ENCODE measurements at places on chromosomes 4 and X.

DNA sequence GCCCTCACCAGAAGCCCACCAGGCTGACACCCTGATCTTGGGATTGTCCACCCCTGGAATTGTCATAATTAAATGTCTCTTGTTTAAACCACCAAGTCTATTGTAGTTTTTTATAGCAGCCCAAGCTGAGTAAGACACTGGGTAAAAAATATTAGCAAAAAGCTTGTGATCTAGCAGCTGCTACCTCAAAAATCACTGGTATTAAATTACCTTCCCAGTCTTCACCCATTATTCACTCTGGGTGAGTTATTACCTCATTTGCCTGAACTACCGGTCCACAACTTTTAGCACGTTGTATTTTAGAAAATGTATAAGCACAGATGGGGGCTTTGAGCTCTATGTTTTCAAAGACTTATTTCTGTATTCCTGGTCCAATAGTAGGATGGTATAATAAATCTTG lies 12.0 kb upstream of the TRIM61 start:
- no peak for DNase-seq

GRCh38 chrX:115639334-115639880 lies 78.4 kb downstream of the PLS3 start:
- no peak for DNase-seq

DNA sequence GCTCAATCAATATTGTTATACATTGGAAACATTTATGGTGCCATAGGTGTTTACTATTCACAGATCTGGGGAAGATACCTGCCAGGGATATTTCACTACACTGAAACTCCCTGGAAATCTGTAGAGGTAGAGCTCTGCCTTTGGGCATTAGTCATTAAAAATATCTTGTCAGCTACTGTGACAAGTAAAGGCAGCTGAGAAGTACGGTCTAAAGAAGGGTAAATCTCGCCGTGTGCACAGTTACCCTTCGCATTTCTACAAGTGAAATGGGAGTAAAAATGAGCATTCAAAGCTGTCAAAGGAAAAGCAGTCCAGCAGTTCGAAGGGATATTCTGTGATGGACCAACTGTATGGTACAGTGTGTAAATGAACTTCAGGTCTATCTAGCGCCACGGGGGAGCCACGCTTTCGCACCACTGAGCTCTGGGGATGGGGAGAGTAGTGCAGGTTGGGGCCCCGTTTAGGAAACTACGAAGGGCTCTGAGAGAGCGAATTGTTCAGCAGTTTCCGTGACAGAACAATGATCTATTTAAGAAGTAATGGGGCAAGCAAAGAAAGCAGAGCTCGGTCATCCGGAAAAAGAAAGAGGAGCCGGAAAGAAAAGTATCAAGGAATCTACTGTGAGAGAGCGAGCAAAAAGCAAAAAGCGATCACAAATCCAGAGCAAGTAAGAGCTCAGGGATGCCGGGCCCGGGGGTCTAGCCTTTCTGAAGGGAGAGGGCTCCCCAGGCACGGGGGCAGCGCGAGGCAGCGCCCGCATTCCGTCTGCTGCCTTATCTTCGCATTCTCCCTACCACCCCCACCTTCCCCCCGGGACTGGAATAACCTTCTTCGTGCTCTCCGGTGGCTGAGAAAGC lies 646 bp downstream of the TIGD4 start:
- no peak for DNase-seq

- DNase-seq: no peak
Observed at GRCh38 chr4:189804894-189805293, 135.8 kb upstream of the FRG1 start.

DNA sequence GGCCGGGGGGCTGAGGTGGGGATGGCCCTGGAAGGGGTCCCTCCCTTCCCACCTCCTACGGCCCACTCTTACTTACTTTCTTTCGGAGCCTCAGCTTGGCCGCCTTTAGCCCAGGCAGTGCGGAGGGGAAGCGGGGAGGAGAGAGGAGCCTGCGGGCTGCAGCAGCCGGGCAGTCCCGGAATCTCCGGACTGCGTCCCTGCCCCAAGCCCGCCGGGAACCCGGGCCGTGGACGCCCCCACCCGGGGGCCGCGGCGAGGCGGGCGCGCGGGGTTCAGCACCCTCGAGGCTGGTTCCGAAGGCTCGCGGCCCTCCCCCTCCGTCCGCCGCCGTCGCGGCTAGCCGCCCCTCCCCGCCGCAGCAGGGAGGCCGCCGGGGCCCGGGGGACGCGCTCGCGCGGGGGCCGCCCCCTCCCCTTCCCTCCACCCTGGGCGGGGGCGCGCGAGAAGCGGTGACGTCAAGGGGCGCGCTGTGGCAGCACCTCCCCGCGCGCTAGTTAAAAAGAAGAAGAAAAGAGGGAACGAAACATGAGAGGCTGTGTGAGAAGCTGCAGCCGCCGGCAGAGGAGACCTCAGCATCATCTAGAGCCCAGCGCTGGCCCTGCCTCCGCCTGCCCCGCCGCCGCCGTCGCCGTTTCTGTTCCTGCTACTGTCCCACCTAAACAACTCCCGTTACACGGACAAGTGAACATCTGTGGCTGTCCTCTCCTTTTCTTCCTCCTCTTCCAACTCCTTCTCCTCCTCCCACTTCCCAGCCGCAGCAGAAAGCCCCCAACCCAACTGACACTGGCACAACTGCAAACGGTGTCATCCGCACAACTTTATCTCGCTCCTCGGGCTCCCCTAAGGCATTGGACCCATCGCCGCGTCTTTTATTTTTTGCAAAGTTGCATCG lies at the start of gene HHIP:
TSS of gene HHIP (plus strand) at position 526 of the 892 bp plus-strand sequence. CDS start 520 bp downstream, outside the sequence.
- no peak for DNase-seq

DNA sequence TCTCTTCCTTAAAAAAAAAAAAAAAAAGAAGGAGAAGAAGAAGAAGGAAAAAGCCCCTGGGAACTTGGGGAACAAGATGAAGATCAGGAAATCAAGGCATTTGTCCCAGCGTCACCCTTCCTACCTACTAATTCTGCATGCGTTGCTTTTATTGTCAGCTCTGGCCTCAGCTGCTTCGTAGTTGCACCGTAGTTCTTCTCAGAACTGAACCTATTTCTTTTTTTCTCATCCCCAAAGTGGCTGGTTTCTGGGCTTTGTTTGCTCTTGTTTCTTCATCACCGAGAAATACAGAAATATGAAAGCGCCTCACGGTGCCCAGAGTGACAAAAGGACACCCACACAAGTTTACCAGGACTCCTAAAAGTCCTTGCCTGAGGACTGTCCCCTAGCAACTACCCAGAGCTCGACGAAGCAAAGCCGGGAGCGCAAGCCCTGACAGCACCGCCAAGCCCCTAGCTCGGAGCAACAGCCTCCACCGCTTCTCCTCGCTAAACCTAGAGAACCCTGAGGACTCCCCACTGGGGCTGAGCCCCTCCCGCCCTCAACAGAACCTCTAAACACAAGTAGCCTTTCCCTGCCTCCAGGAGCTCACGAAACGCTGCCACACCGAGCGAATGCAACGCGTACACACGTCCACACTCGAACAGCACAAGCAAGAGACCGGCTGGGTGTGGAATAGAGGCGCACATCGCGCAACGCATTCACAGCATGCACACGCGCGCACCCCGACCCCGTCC lies 710 bp downstream of the PRKG2 start:
- DNase-seq: no peak

GRCh38 chr4:45131020-45131419 lies 404.7 kb upstream of the GNPDA2 start:
- DNase-seq: no peak

- DNase-seq: no peak
Observed at GRCh38 chr4:53118676-53119075, 247.2 kb downstream of the SCFD2 start.

DNA sequence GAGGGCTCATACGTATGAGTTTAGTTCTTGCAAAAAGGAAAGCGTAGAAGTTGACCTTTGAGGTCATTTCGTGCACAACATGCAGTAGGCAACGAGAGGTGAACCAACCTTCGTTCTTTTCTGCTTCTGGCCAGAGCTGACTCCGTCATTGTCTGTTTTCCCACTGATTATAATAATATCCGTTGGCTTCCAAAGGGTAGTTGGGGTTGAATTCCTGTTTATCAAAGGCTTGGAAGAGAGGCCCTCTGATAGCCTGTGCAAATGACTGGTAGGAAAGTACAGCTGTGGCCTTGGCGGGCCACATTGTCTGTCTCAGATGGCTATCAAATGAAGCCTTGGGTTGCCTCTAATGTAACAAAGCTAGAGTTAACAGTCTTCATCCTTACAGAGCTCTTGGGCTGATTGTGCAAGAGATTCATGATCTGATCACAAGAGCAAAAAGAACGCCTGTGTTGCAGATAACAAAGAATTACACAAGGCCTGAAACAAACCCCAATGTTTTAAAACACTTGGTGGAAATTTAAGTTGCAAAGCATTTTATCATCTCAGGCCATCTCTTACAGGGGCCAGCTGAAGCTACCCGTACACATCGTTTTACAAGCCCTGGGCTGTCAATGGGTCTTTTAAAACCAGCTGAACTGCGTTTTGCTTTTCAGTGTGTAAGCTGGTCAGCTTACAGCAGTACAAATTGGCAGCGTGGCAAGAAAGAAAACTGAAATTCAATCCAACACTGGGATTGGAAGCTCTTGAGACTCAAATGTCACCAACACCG lies 46.1 kb upstream of the FAM9C start:
- DNase-seq: no peak

DNA sequence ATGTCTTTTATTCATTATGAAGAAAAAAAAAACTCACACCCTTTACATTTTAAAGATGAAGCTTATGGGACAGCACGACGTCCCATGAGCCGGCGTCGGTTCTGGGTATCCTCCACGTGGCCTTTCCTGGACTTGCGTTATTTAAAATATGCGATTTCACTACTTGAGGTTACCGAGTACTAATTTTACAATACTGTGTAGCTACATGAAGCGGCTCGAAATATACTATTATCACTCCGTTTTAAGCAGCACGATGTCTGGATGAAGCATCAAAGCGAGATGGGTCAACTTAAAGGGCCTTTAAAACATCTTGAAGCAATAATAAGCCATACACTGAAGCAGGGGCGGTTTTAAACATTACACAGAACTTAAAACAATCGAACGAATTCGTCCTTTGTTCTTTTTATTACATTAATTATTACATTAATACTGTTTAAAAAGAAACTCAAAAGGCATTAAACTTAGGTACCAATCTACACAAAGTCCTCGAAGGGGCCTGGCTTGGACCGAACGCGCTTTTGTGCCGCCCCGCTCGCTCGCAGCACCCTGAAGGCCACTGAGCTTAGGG lies 1.4 kb upstream of the KLF3 start:
- no peak for DNase-seq

DNA sequence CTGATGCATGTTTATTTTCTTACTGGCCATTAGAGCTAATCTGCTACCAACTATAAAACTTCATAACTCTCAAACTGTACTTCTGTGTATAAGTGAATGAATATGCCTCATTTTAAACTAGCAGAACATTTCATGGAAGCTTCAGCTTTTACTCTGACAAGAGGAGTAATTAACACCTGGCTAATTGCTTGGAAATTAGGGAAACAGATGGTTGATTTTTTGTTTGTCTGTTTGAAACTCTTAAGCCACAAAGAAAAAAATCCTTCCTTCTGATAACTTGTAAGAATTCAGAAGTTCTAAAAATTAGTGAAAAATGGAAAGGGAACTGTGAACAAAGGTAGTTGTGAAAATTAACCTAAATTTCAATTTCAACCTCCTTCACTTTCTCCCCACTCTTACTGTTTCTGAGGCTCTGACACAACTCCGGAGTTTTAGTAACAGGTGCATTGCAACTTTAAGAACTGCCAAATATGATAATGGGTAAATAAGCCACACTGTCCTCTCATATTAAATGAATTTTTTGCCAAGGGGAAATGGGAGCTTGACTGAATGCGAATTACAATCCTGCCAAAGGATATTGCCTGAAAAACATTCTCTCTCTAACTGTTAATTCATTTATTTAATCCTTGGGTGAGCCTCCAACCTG lies 1.0 kb downstream of the EGF start:
- DNase-seq: no peak

DNA sequence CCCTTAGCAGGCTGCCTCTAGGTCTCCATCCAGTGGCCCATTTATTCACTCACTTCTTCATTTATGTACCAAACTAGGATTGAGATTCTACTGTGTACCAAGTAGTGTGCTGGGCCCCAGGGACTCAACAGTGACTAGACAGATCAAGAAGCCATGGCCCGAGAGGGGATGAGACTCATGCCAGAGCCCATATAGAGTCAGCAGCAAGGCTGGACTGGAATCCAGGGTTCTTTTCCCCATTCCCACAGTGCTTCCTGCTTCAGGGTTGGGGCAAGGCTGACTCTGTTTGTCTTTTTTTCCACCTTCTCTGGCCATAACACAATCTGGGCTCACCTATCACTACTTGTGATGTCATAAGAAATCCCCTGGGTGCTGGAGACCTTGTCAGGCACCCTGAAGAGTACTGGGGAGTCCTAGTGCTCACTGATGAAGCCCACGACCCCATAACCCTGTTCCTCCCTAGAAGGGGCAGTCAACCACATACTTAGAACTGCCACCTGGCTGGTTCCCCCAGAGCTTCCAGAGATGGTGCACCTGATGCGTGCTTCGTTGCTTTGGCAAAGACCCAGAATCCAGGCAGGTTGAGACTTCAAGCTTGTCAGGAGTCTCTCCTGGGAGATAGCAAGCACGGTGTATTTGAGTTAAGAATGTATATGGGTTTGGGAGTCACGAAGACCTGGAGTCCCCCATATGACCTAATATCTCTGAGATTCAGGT lies 6.2 kb downstream of the RTL5 start:
- no peak for DNase-seq

GRCh38 chrX:33726281-33727160 lies 405.6 kb downstream of the FAM47A start:
- DNase-seq: no peak

DNA sequence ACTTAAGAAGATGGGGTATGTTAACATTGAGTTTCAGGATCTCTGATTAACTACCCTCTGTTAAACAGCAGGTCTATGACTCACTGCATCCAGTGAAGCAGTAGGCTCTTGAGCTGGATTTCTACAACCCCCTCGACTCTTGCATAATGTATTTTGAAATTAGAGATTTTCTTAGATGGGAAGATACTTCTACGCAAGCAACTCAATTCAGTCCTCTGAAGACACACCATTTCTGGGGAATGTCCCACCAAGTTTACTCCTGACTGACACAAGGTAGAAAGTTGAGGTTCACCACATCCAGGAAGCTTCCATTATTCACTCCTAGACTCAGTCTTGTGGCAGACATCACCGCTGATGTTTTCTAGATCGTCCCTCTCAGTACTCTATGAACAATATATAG lies 12.9 kb downstream of the PALLD start:
- peak; percentile 45 for DNase-seq

- DNase-seq: peak; percentile 87
Observed at GRCh38 chr4:185902654-185903053, 90.7 kb upstream of the SORBS2 start.

- no peak for DNase-seq
Observed at GRCh38 chr4:96166806-96167205, 326.9 kb downstream of the PDHA2 start.

DNA sequence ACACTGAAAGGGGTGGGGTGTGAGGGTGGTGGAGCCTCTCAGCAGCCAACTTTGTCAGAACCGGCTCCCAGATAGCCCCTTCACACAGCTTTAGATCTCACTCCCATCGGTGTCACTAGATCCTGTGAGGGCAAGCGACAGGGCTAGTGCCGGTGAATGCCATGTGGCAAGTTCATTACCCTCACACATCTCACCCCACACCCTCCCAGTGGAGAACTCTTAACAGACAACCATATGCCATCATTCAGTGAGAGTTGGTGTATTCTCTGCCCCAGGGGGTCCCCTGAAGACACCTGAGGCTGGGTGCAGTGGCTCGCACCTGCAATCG lies 15.3 kb downstream of the SEPTIN6 start:
- DNase-seq: no peak
